ENCODE measurements at places on chromosomes 5 and 9. TPM values are rescaled to one million over a fixed set of nuclear protein-coding genes. Genes with fewer than 3 reads are reported as not detected.

GRCh38 chr9:107982745-107983144 lies 493.2 kb upstream of the KLF4 start:
- H3K36me3 ChIP-seq, result no peaks in the 10 kb centered on the region
- H3K27me3 ChIP-seq, result no peaks in the 10 kb centered on the region
- no peak overlapping the region for H3K27ac ChIP-seq
- no peak overlapping the region for H3K4me3 ChIP-seq

GRCh38 chr5:179599100-179599499 lies 24.4 kb downstream of the HNRNPH1 start:
- no peak overlapping the region for H3K4me3 ChIP-seq
- DNase-seq, result no peak
- no peak overlapping the region for H3K27ac ChIP-seq
- peaks cover 38% of the 10 kb centered on the region for H3K36me3 ChIP-seq
- no peaks in the 10 kb centered on the region for H3K27me3 ChIP-seq

- H3K27ac ChIP-seq, result no peak overlapping the region
- no peaks in the 10 kb centered on the region for H3K27me3 ChIP-seq
These were observed 188.3 kb downstream of the GNAQ start for GRCh38 chr9:77843076-77843870.

- H3K4me1 ChIP-seq, result peaks cover 33% of the 10 kb centered on the region
- peak overlapping the region; percentile 81 for H3K27ac ChIP-seq
- no peak overlapping the region for H3K4me3 ChIP-seq
- H3K36me3 ChIP-seq, result peaks cover 15% of the 10 kb centered on the region
These were observed 21.0 kb downstream of the TIMD4 start for GRCh38 chr5:156942064-156942463.

DNA sequence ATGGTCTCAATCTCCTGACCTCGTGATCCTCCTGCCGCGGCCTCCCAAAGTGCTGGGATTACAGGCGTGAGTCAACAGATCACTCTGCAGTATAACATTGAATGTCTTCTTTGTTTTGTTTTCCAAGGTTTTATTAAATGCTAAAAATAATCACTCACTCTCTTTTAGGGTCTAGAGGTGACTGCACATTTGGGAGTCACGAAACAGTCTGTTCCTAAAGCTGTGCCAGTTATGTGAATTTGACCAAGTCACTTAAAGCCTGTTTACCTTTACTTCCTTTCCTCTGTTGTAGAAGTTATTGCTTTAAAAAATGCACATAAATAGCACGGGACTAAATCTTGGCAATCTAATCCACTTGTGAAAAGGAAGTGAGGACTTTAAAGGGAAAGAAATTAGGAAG lies 304.9 kb upstream of the PTGER4 start:
- peaks cover 34% of the 10 kb centered on the region for H3K36me3 ChIP-seq
- no peak overlapping the region for H3K27ac ChIP-seq
- H3K27me3 ChIP-seq, result no peaks in the 10 kb centered on the region

GRCh38 chr5:59390074-59390659 lies 503.4 kb downstream of the PDE4D start:
- H3K27me3 ChIP-seq, result peaks cover 15% of the 10 kb centered on the region
- H3K4me3 ChIP-seq, result no peak overlapping the region
- DNase-seq, result no peak

DNA sequence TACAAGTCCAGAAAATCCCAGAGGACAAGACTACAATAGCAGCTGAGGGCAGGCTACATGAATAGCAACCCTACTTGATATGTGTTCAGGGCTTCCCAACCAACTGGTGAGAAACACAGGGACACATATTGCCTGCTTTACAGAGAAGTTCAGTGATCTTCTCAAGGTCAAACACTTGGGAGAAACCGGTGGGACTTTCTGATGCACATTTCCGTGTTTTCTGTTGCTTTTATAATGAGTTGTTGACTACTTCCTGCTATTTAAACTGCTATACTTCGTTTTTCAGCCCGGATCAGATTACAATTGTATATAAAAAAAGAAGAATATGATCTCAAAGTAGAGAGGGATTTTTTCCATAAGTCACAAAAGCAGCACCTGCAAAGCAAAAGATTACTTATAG lies 175.1 kb downstream of the SNX18 start:
- H3K27ac ChIP-seq, result no peak overlapping the region
- H3K4me3 ChIP-seq, result no peak overlapping the region
- peaks cover 11% of the 10 kb centered on the region for H3K36me3 ChIP-seq
- no peak for DNase-seq

Gene ARSB
- 19.6 TPM for total RNA-seq

Gene PSAT1
- total RNA-seq, result 67.6 TPM

DNA sequence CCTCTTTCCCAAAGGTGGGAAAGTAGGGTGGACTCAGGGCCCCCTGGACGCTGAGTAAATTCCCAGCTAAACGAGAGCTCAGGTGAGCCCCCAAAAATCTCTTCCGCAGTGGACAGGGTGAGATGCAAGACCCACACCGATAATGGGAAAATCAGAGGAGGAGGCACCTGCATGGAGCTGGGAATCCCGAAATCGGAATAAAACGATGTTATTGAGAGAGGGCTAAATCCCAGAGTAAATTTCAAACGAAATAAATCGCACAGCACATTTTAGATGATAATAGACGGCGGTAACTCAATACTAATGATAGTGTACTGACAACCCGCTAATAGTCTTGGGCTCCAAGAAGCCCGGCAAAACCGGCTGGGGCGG lies 3.0 kb upstream of the BARHL1 start:
- H3K36me3 ChIP-seq, result no peaks in the 10 kb centered on the region
- DNase-seq, result no peak
- H3K27ac ChIP-seq, result no peak overlapping the region
- peaks cover 6% of the 10 kb centered on the region for H3K4me1 ChIP-seq
- no peak overlapping the region for H3K4me3 ChIP-seq

Gene PCDHGA2
- total RNA-seq, result 0.11 TPM

- DNase-seq, result no peak
- no peak overlapping the region for H3K4me3 ChIP-seq
- H3K36me3 ChIP-seq, result no peaks in the 10 kb centered on the region
These were observed 255.2 kb downstream of the TMEM167A start for GRCh38 chr5:82821846-82822633.

- no peaks in the 10 kb centered on the region for H3K4me1 ChIP-seq
- no peaks in the 10 kb centered on the region for H3K36me3 ChIP-seq
- H3K4me3 ChIP-seq, result no peak overlapping the region
These were observed 18.8 kb downstream of the SH3PXD2B start for GRCh38 chr5:172435362-172436077.

- no peak for DNase-seq
- no peaks in the 10 kb centered on the region for H3K27me3 ChIP-seq
- peak overlapping the region; percentile 68 for H3K27ac ChIP-seq
- no peak overlapping the region for H3K4me3 ChIP-seq
- peaks cover 43% of the 10 kb centered on the region for H3K36me3 ChIP-seq
- peaks cover 3% of the 10 kb centered on the region for H3K4me1 ChIP-seq
These were observed 15.1 kb downstream of the HNRNPK start for GRCh38 chr9:83964973-83965349.

GRCh38 chr5:132458651-132459030 lies 31.9 kb downstream of the IRF1 start:
- no peak for DNase-seq
- H3K4me3 ChIP-seq, result no peak overlapping the region
- H3K36me3 ChIP-seq, result peaks cover 48% of the 10 kb centered on the region
- H3K4me1 ChIP-seq, result peaks cover 80% of the 10 kb centered on the region
- peak overlapping the region; percentile 97 for H3K27ac ChIP-seq
- no peaks in the 10 kb centered on the region for H3K27me3 ChIP-seq

Gene NLN
- total RNA-seq, result 22.8 TPM

DNA sequence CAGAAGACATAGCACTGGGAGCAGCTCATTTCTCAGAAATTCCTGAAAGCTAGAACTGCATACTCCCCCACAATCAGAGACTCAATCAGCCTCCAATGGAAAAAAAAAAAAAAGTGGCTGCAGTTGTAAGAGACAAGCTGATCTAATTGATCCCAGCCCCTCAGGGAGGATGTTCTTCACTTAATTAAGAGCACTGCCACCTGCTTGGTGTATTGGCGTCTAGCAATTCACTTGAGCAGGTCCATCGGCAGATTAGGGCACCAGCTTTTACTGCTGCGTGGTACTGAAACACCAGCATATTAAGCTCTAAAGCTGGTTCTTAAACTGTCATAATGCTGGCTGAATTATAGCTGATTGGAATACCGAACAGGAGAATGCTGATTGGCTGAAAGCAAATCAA lies 1890.1 kb upstream of the WWC1 start:
- H3K27ac ChIP-seq, result no peak overlapping the region
- no peaks in the 10 kb centered on the region for H3K27me3 ChIP-seq
- no peak overlapping the region for H3K4me3 ChIP-seq
- no peaks in the 10 kb centered on the region for H3K36me3 ChIP-seq
- H3K4me1 ChIP-seq, result no peaks in the 10 kb centered on the region
- no peak for DNase-seq

DNA sequence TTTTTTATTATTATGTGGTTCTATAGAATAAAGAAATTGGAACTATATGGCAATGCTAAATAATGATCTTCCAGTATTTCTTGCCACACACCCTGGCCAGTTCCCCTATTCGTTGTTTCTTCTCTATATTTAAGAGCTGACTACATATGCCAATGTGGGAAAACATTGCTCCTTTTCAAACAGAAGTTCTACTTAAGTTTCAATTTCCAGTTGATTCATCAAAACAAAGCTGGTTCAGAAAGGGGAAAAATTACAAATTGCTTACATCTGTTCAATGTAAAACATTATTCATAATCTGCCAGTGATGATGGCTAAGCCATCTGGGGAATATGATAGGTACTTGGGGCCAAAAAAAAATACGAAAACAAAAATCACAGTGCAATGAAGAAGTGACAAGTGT lies 76.9 kb downstream of the ST8SIA4 start:
- no peak for DNase-seq
- no peaks in the 10 kb centered on the region for H3K27me3 ChIP-seq
- H3K36me3 ChIP-seq, result peaks cover 57% of the 10 kb centered on the region
- H3K4me1 ChIP-seq, result peaks cover 40% of the 10 kb centered on the region
- H3K4me3 ChIP-seq, result no peak overlapping the region
- peak overlapping the region; percentile 56 for H3K27ac ChIP-seq

GRCh38 chr9:1591310-1591709 lies 423.8 kb upstream of the SMARCA2 start:
- no peaks in the 10 kb centered on the region for H3K27me3 ChIP-seq
- no peak overlapping the region for H3K27ac ChIP-seq
- H3K4me1 ChIP-seq, result no peaks in the 10 kb centered on the region
- no peak overlapping the region for H3K4me3 ChIP-seq
- no peak for DNase-seq

GRCh38 chr9:126705767-126706697 lies 92.3 kb downstream of the LMX1B start:
- H3K36me3 ChIP-seq, result no peaks in the 10 kb centered on the region
- H3K27me3 ChIP-seq, result peaks cover 27% of the 10 kb centered on the region
- peaks cover 14% of the 10 kb centered on the region for H3K4me1 ChIP-seq
- no peak overlapping the region for H3K27ac ChIP-seq
- DNase-seq, result peak; percentile 68

Gene CCDC187
- 0.02 TPM for total RNA-seq

DNA sequence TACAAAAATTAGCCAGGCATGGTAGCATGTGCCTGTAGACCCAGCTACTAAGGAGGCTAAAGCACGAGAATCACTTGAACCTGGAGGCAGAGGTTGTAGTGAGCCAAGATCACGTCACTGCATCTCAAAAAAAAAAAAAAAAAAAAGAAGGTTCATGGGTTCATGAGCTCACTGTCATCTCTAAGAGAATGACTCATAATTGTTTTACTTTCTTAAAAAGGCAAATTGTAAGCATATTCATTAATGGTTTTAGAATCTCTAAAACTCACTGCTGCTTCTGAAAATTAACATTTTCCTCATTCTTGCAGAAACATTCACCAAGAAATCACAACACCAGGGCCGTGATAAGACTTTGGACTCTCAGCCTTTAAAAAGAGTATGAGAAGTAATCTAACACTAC lies 103.6 kb downstream of the GNA14 start:
- DNase-seq, result no peak
- H3K27me3 ChIP-seq, result no peaks in the 10 kb centered on the region
- H3K36me3 ChIP-seq, result no peaks in the 10 kb centered on the region
- no peak overlapping the region for H3K4me3 ChIP-seq
- H3K27ac ChIP-seq, result no peak overlapping the region
- no peaks in the 10 kb centered on the region for H3K4me1 ChIP-seq

GRCh38 chr5:176578391-176578808 lies 29.3 kb downstream of the CDHR2 start:
- no peaks in the 10 kb centered on the region for H3K27me3 ChIP-seq
- no peak overlapping the region for H3K4me3 ChIP-seq
- H3K27ac ChIP-seq, result no peak overlapping the region
- peak; percentile 29 for DNase-seq

Measured in activated T-helper 2 cell treated with anti-CD3 and anti-CD28 coated beads, Interferon-gamma antibody, Interleukin-2, Interleukin-4, amounts not matched to agents 10 μg/mL and 5 μg/mL and 100 μg/mL, durations not matched to agents 14 hours and 24 hours and 36 hours (primary cell).